ENCODE measurements at places on chromosomes 3 and 15. TPM values are rescaled to one million over a fixed set of nuclear protein-coding genes. Genes with fewer than 3 reads are reported as not detected.

GRCh38 chr3:131925571-131925970, 109.2 kb downstream of the CPNE4 start:
- DNase-seq, result no peak
- H3K4me1 ChIP-seq, result no peaks in the 10 kb centered on the region
- H3K27me3 ChIP-seq, result no peaks in the 10 kb centered on the region
- no peak overlapping the region for H3K27ac ChIP-seq

CFAP91 gene
- 14.3 TPM for total RNA-seq

GRCh38 chr15:78406016-78406585, 31.9 kb upstream of the IREB2 start:
- no peak for DNase-seq
- H3K27me3 ChIP-seq, result peaks cover 8% of the 10 kb centered on the region
- H3K4me3 ChIP-seq, result no peak overlapping the region

- DNase-seq, result no peak
- no peaks in the 10 kb centered on the region for H3K27me3 ChIP-seq
- no peaks in the 10 kb centered on the region for H3K36me3 ChIP-seq
- no peak overlapping the region for H3K27ac ChIP-seq
Observed at GRCh38 chr15:33587773-33588172, 277.0 kb downstream of the RYR3 start.

SOX2 gene
- 50.5 TPM for total RNA-seq

DNA sequence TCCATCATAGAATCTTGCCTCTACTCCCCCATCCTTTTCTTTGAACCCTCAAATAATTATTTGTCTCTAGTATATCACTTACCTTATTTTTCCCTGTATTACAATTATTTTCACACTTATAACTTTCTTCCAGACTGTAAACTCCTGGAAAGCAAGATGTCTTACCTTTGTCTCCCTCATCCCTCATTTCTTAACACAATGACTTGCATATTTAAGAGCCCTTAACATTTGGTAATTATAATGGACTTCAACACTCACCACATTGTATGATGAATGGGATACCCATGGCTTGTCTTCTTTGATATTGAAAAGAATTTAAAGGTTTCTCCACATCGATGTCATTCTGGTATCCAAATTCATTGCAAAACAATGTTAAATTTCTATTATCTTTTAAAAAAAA, 81.4 kb upstream of the GUCA1C start:
- H3K27me3 ChIP-seq, result no peaks in the 10 kb centered on the region
- no peak overlapping the region for H3K27ac ChIP-seq
- no peak overlapping the region for H3K4me3 ChIP-seq
- H3K4me1 ChIP-seq, result no peaks in the 10 kb centered on the region
- no peak for DNase-seq
- H3K36me3 ChIP-seq, result no peaks in the 10 kb centered on the region

SCN11A gene
- total RNA-seq, result 0.87 TPM

DNA sequence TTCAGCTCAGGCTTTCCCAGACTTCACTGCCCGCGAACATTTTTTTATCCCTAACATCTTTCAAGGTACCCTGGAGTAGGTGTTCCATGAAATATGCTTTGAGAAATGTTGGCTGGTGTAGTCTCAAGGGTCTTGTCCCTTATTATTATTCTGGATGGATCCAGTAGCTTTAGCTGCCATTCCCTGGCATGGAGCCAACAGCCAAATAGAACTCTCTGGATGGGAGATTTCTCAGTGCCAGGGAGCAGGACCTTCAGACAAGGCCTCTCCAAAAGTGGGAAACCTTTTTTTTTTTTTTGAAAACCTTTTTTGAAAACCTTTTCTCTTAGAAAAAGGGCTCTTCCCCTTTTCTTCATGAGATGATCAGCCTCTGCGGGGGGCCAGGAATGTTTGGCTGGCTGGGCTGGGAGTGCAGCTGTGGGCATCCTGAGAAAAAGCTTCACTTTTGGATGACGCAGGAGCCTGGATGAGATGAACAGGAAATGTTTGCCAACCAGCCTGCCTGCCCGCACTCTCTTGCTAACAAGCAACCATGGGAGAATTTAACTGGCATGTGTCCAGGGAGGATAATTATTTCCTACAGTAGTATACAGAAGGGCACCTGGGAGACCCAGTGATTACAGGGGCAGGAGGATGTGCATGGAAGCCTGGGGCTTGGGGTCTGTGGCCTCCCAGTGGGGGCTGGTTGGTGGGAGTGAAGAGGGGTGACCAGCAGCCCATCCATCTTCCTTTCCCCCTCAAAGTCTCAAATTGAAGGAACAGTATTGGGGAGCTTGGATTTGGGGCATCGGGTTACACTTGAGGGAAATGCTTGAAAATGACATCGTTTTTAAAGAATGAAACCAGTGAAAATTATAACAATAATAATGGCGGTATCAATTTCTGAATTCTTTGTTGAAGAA, 109.1 kb upstream of the LRIG1 start:
- no peak overlapping the region for H3K27ac ChIP-seq
- no peaks in the 10 kb centered on the region for H3K36me3 ChIP-seq
- no peaks in the 10 kb centered on the region for H3K4me1 ChIP-seq
- DNase-seq, result no peak
- H3K27me3 ChIP-seq, result no peaks in the 10 kb centered on the region

EEFSEC gene
- total RNA-seq, result 31.0 TPM

PIK3CB gene
- 22.9 TPM for total RNA-seq

DNA sequence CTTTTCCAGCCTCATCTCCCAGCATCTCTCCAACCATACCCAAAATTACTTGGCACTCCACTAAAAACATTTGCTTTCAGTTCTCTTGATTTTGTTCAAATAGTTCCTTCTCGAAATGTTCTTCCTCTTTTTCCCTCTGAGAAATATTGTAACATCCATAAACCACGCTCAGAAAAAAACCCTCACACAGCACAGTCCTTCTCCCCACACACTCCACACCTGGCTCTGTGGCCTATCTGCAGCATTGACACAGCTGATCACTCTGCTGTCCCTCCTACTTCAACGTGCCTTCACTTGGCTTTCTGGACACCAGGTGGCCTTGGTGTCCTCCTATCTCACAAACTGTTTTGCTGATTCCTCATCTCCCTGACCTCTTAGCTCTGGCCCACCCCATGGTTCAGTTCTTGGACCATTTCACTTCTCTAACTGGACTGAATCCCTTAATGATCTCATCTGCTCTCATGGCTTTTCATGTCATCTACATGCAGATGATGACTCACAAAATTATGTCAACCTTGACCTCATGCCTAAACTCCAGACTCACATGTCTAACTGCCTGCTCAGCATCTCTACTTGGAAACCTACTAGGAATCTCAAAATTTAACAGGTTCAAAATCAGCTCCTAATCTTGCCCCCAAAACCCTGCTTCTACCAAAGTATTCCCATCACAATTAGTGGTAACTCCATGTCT, 93.3 kb downstream of the TRIM42 start:
- no peak overlapping the region for H3K27ac ChIP-seq
- no peak overlapping the region for H3K4me3 ChIP-seq
- H3K27me3 ChIP-seq, result no peaks in the 10 kb centered on the region
- H3K36me3 ChIP-seq, result no peaks in the 10 kb centered on the region
- no peak for DNase-seq
- no peaks in the 10 kb centered on the region for H3K4me1 ChIP-seq

- no peaks in the 10 kb centered on the region for H3K4me1 ChIP-seq
- H3K36me3 ChIP-seq, result no peaks in the 10 kb centered on the region
- H3K27ac ChIP-seq, result no peak overlapping the region
- H3K27me3 ChIP-seq, result no peaks in the 10 kb centered on the region
Observed at GRCh38 chr3:158451405-158452055, 119.5 kb upstream of the MLF1 start.

DNA sequence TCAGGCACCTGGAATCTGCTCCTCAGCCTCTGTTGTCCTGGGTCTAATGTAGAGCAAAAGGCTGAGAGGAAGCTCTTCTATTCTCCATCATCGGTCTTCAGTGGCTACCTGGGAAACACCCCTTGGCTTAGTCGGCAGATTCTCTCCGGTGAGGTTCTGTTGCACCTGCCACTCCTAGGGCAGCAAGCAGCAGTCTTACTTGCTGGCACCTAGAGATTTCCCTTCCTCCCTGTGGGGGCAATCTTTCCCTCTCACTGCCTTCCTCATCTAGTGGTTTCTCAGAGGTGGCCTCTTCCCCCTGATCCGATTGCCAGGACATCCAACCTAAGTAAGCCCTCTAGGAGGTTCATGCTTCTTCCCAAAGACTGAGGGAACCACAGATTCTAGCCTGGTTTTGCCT, 60.8 kb downstream of the PLS1 start:
- H3K36me3 ChIP-seq, result no peaks in the 10 kb centered on the region
- H3K27me3 ChIP-seq, result no peaks in the 10 kb centered on the region
- DNase-seq, result no peak
- H3K4me1 ChIP-seq, result no peaks in the 10 kb centered on the region
- no peak overlapping the region for H3K4me3 ChIP-seq

DNA sequence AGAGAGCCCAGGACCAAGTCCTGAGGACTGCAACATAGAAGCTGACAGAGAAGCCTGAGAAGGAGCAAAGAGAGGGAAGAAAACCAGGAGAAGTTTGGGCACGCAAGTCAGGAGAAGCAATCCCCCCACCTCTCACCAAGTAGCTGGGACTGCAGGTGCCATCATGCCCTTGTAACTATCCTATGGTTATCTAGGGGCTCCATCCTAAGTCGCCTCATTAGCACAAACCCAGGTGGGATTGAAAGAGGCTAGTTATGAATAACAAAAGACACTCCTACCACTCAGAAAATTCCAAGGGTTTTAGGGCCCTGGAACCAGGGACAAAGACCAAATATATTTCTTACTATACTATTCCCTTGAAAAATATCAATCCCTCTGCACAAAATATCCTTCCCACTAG, 53.5 kb downstream of the CCR4 start:
- H3K4me3 ChIP-seq, result no peak overlapping the region
- H3K27ac ChIP-seq, result no peak overlapping the region
- H3K36me3 ChIP-seq, result peaks cover 80% of the 10 kb centered on the region
- DNase-seq, result no peak
- no peaks in the 10 kb centered on the region for H3K27me3 ChIP-seq

MRPS11 gene
- total RNA-seq, result 32.2 TPM

DNA sequence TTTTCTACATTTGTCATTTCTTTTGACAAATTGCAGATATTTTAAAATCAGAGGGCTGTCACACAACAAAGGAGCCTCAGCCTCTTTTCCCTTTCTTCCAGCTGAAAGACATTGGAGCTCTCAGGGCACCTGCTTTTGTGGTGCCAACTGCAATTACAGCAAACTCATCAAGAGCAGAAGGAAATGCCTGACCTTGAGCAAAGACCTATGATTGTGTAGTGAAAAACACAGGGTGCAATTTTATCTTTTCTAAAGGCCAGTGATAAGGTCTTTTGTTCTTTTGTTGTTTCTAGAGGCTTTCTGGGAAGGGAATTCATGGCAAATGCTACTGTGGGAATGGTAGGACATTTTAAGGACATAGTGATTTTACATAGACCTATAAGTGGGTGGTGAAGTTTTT, 214.3 kb downstream of the OXSM start:
- H3K4me3 ChIP-seq, result no peak overlapping the region
- H3K4me1 ChIP-seq, result no peaks in the 10 kb centered on the region
- no peak overlapping the region for H3K27ac ChIP-seq
- DNase-seq, result no peak
- no peaks in the 10 kb centered on the region for H3K36me3 ChIP-seq
- H3K27me3 ChIP-seq, result no peaks in the 10 kb centered on the region

DNA sequence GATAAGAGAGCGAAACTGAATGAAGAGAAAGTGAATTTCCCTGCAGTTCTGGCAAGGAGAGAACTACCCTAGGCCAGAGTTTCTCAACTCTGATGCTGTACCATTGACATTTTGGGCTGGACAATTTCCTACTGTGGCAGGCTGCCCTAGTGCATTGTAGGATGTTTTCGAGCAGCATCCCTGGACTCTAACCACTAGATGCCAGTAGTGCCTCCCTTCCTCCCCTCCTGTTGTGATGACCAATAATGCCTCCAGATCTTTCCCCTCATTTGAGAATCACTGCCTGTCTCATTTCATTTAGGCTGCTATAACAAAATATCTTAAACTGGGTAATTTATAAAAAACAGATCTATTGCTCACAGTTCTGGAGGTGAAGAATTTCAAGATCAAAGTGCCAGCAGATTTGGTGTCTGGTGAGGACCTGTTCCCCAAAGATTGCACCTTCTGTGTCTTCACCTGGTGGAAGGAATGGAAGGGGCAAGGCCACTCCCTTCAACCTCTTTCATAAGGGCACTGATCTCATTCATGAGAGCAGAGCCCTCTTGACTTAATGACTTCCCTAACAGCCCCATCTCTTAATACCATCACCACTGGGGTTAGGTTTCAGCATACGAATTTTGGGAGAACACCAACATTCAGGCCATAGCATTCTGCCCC, 188.9 kb upstream of the MEIS2 start:
- H3K4me1 ChIP-seq, result no peaks in the 10 kb centered on the region
- no peaks in the 10 kb centered on the region for H3K36me3 ChIP-seq
- H3K4me3 ChIP-seq, result no peak overlapping the region
- H3K27me3 ChIP-seq, result no peaks in the 10 kb centered on the region
- no peak for DNase-seq

CCDC54 gene
- not detected for total RNA-seq

DNA sequence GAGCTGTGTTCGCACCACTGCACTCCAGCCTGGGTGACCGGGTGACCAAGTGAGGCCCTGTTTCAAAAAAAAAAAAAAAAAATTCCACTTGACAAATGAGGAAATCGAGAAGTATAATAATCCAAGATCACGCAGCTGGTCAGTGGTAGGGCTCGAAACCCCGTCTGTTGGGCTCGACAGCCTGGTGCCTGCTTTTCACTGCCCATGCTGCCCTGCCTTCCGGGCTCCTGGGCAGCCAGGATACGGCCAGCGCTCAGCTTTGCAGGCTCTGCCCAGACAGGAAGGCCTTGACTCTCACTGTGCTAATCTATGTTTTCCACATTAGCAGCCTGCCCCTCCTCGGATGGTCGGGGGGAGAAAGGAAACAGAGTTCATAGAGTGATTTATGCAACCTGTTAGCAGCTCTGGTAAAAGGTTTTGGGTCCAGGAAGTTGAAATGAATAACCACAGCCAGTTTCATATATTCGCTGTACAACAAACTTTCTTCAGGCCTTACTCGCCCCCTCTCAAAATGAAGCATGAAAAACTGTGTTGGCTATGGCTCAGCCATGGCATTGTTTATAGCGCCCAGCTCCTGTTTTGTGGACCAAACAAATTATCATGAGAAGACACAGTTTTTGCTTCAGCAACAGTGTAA, 108.8 kb downstream of the XXYLT1 start:
- H3K4me1 ChIP-seq, result no peaks in the 10 kb centered on the region
- no peak overlapping the region for H3K27ac ChIP-seq
- H3K36me3 ChIP-seq, result no peaks in the 10 kb centered on the region
- H3K4me3 ChIP-seq, result no peak overlapping the region
- no peaks in the 10 kb centered on the region for H3K27me3 ChIP-seq
